SK-N-DZ (cell line): ENCODE measurements at places on chromosomes 11 and 22.

GRCh38 chr11:34405079-34405858 lies 33.5 kb upstream of the CAT start:
- DNase-seq, result no peak

DNA sequence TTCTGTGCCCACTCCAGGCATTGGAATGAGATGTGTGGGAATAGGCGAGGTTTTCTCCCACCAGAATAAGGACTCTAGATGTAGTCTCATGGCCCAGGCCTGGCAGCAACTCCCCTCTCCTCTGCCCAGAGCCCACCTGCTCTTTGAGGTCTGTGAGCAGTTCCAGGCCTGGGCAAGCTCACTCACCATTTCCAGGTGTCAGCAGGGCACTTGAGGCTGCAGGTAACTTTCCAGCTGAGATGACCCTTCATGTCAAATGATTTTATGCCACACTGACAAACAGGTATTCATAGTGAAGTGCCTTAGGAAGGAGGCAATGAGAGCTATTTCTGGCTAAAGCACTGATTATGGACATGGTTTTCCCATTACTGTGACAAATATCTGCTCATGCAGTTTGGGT lies 123.3 kb upstream of the CCDC90B start:
- DNase-seq, result no peak

- no peak for DNase-seq
Measured at GRCh38 chr11:113006896-113007445, 45.8 kb downstream of the NCAM1 start.

DNA sequence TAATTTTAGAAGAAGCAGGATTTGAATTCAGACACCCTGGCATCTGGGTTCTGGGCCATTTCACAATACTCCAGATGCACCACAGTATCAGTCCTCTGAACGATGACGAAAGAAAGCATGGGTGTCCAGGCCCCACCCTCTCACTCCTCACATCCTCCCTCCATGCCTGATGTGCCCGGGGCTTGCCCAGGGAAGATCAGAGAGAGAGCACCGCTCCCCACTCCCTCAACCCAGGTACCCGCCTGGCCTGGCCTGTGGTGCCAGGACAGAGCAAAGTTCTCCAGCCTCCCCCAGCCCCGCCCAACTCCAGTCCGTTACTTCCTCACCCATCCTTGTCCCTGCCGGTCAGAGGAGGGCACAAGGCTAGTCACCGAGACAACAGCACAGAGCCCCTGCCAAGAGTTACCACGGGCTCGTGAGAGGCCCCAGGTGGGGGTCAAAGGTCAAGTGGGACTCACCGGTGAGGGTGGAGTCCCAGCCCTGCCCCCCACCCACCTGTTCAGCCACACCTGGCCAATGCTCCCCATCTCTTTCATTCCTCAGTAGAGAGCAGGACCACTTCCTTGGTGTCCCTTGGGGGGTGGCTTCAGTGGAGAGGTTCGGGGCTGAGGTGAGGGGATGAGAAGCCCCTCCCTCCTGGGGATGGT lies 8.1 kb downstream of the BCL9L start:
- no peak for DNase-seq

GRCh38 chr11:62398011-62398994 lies 20.5 kb upstream of the SCGB1A1 start:
- DNase-seq, result peak; percentile 45

- no peak for DNase-seq
Measured at GRCh38 chr11:31826536-31827438, 15.7 kb upstream of the PAX6 start.

GRCh38 chr11:93718057-93718563 lies 23.2 kb downstream of the TAF1D start:
- no peak for DNase-seq

GRCh38 chr11:77063407-77063806 lies 3.4 kb upstream of the CAPN5 start:
- DNase-seq, result no peak

DNA sequence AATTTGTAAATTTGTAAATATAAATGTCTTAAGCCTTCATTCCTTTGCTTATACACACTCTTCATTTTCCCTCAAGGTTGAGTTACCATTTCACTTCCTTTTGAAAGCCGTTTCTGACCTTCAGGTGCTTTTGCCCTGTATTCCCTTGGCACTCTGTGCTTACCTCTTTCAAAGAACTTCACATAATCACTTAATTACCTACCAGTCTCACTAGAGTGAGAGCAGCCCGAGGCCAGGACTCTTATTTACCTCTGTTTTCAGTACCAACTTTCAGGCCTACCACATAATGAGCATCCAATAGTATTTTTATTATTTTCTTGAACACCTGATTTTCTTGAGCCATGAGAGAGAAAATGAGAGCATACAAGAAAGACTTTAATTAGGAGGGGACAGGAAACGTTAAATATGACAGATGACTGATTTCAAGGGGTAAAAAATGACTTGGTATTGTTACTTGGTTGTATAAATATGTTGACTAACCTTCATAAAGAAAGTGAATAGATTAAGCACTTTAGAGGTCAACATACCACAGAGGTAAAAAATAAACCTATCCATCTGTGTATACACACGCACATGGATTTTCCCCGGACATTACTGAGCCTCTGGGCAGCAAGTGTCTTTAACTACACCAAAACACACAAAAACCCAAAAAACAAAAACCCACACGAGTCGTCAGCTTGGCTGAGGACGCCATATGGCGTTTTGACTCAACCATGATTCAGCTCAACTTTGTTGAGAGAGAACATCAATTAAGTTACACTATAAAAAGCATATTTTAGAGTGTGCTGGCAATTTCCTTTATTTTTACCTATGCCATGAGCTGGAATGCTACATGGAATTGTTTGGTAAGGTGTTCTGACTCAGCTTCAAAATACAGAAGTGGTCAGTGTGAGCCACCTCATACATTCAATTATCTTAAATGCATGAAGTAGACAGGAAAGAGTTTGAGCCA lies 7.6 kb downstream of the ATXN10 start:
- DNase-seq, result no peak

DNA sequence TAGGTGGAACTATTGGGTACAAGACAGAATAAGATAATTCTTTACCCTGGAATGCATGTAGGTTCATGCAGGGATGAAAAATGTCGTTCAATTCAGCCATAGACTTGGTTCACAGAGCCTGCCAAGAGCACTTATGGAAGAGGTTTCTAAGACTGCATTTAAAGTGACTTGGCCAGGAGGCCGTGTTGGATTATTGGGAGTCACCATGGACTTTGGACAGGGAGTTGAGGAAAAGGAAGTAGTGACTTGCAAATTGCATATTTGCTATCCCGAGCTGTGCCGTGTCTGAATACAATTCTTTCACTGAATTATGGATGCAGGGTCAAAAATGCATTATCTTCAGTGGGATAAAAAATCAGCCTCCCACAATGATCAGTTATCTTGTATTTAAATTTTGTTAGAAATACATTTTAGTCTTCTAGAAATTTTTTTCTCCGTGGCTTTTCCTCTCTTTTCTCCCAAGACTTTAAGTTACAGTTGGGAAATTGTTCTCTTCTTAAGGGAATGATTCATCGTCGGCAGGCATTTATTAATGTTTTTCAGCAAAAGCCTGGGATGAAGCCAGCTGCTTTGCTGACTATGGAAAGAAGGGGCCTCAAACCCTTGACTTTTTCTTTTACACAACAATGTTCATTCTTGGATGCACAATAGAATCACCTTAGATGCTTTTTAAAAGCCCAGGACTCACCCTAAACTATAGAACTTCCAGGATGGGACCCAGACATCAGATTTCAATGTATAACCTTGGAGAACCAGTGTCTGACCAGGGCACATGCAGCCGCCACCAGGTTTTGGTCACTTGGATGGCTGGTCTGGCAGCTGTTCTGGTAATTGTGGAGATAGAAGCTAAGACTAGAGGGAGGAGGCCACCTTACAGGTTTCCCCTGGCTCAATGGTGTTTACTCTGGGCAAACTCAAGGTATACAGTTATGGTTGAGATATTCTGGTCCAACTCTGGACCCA lies 70.8 kb downstream of the FAT3 start:
- no peak for DNase-seq

GRCh38 chr11:44575962-44576361 lies 10.5 kb downstream of the CD82 start:
- DNase-seq, result no peak

GRCh38 chr22:31075961-31076360 lies 5.2 kb upstream of the SMTN start:
- DNase-seq, result no peak

- no peak for DNase-seq
Measured at GRCh38 chr22:23910496-23911190, 16.5 kb downstream of the MIF start.
